ENCODE measurements at places on chromosomes 4 and X.

- no peak for DNase-seq
Observed at GRCh38 chrX:6266041-6266440, 37.4 kb upstream of the NLGN4X start.

DNA sequence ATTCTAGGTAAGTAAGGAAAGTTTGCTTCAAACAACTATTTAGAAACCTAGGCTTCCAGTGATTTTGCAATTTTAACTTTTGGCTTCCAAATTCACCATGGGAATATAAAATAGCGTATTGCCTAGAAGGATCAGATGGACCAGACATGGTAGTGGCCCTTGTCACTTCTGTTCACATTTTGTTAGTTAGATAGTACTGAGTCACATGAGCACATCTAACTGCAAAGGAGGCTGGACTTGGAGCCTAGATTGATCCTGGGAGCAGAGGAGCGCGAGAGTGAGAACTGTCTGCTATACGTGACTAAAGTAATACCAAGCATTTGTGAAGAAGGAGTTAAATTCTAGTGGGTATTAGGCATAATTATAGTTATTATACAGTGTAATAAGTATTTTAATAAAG is 102.4 kb downstream of the ARHGAP24 start:
- no peak for DNase-seq

- DNase-seq = no peak
Observed at GRCh38 chr4:14800977-14801376, 201.3 kb upstream of the CPEB2 start.

DNA sequence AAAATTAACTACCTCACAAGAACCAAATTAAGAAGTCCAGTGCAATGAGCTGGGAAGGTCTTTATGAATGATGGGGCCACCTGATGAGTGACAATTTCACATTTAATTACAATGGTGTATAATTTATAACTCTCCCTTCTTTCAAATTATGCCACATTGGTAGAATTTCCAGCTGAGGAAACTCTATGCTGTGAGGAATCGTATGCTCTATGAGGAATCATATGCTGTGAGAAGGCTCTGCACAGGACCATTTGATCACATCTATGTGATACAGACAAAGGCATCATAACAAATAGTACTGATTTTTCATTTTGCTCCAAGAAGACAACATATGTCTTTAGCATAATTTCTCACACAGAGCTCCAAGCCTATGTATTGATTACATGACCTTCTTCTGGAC is 69.3 kb downstream of the PDHA2 start:
- DNase-seq = no peak

- DNase-seq = no peak
Observed at GRCh38 chrX:112053169-112053568, 29.4 kb downstream of the TRPC5 start.

DNA sequence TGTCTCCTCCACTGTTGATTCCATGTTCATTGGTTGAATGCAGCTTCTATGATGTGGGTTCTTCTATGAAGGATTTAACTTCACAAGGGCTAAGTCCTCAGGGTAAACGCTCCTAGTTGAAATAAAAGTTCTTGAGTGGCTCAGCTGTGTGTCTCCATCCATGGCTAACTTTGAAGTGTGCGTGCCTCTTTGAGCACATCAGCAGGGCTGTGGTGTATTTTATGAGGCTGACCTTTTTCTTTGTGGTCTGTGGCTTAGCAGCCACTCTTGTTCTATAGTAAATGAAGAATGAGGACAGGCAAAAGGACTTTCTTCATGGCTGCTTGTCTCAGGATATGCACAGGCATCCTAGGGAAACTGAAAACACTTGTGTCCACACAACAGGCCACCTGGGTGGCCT is 88.5 kb downstream of the KIT start:
- no peak for DNase-seq

- DNase-seq = no peak
Observed at GRCh38 chr4:4368809-4369580, 17.9 kb upstream of the NSG1 start.

DNA sequence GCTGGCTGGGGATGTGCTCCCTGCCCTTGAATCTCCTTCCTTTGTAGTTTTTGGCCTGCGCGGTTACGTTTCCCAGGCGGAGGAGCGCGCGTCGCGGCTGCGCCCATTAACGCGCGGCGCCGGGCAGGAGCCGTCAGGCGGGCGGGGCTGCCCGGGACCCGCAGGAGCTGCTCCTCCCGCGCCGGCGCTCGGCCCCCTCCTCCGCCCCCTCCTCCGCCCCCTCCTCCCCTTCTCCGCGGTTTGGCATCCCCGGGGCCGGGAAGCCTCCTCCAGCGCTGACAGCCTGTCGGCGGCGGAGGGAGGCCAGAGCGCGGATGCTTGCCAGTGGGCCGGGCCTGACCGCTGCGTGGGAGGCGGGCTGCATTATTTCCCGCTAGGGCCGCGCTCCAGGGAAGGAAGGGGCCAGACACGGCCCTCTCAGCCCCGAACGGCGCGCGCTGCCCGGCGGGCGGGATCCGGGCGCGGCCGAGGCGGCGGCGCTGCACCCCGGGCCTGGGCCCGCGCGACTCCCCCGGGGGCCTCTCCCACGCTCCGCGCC is at the start of gene DCLK2:
DCLK2 (plus strand) TSS at position 405 of the 538 bp plus-strand sequence. CDS start 583 bp downstream, outside the sequence.
- DNase-seq = no peak

DNA sequence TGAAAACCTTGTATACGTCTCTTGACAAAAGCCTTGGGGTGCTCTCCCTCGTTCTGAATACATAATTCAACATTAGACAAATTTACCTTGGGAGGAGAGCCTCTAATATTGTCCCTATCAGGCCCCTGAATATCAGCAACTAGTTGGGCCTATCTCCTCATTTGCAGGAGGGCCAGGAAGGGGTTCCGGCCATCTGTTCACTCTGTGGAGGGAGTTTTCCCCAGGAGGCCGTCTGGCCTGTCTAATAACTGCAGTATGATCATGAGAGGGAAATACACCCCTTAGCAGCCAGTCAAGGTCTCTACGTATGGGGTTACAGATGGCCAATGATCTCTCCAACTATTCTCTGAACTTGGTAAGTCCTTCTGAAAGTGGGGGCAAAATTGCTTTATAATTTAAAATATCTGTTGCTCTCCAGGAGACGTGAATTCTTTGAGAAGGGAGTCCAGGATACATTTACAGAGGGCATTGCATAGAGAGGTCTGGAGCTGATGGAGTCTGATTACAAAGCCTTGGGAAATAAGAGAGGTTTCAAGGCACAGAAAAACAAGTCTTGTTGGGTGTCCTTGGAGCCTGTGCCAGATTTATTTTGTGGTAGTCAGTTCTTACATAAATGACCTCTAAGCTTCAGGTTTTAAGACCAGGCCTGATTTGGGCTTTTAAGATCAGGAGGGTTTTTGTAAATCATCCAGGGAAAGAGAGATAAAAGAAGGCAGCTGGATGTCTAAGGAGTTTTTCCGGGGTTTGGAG is 48.2 kb upstream of the UXT start:
- no peak for DNase-seq

- DNase-seq = no peak
Observed at GRCh38 chr4:52657618-52658501, 1.2 kb downstream of the USP46 start.

- DNase-seq = no peak
Observed at GRCh38 chrX:87045352-87045751, 472.2 kb upstream of the KLHL4 start.

DNA sequence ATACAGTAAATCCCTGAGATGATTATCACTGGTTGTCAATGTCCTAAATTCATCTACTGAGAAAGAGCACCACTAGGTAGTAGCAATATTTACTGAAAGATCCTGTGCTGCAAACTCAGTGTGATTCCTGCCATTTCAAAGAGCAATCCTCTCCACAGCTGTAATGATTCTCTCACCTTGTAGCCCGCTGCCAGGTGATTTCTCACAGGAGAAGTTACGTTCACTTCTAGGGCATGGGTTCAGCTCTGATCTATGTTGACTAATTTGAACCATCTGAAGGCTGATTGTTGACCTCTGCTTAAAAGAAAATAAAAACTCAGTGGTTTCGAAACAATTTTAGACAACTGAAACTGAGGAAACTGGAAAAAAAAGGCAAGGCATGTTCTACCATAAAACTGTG is 197.0 kb downstream of the FAT4 start:
- DNase-seq = no peak

DNA sequence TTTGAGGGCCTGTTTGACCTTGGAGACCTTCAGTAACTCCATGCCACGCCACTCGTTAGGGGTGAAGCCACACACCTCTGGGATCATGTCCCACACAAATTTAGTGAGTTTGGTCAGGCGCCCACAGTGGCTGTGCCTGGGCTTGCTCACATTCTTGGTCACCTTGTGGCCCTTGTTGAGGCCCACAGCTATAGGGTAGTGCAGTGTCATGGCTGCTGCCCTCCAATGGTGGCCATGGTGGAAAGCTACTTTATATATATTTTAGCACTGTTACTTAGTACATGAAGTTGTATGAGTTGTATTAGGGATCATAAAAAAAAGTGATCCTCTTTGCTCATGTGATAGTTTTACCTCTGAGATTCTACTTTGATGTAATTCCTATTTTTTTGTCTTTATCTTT is 985 bp upstream of the CXCL11 start:
- no peak for DNase-seq

DNA sequence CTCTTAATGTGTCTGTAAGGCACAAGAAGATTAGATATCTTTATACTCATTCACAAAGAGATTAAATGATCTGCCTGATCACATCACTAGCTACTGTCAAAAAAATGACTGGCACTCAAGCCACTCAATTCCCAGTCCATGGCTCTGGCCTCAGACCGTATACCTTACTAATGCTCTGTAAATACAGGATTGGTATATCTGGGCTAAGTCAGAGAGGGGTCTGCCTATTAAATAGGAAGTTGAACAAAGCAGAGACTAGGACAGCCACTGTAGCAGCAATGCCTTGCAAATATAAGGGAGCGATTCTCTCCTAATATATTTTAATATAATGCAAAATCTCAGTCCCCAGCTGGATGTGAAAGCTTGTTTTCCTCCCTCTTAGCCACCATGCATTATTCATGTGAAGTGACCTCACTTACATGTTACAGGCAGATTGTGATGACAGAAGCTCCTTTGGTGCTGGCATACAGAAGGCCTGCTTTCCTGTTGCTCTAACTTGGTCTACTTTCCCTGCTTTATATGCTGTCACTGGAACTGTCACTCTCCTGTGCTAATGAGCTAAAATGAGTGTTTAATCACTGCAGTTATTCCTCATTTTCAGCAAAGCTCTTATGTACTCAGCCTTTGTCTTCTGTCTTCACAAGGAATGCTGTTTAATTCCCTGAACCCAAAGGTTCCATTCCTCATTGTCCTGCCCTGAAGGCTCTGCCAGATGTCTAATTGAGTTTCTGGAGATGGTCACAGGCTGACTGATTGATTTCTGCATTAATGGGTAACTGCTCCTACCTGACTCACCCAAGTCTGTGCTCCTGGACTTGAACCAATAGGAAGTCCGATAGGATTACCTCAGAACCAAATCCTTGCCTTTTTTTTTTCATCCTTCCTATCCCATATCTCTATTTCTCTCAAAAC is 578.2 kb downstream of the KLHL13 start:
- no peak for DNase-seq

- no peak for DNase-seq
Observed at GRCh38 chrX:48476919-48477318, 920 bp downstream of the FTSJ1 start.

GRCh38 chr4:34094114-34094513 is 2150.2 kb downstream of the ARAP2 start:
- no peak for DNase-seq

DNA sequence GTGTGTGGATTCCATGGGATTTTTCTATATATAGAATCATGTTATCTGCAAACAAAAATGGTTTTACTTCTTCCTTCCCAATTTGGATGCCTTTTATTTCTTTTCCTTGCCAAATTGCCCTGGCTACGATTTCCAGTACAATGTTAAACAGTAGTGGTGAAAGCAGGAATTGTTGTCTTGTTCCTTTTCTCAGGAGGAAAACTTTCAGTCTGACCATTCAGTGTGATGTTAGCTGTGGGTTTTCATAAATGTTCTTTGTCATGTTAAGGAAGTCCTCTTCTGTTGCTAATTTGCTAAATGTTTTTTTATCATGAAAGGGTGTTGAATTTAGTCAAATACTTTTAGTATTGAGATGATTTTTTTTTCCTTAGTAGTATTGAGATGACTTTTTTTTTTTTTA is 10.9 kb downstream of the SAP30 start:
- no peak for DNase-seq

DNA sequence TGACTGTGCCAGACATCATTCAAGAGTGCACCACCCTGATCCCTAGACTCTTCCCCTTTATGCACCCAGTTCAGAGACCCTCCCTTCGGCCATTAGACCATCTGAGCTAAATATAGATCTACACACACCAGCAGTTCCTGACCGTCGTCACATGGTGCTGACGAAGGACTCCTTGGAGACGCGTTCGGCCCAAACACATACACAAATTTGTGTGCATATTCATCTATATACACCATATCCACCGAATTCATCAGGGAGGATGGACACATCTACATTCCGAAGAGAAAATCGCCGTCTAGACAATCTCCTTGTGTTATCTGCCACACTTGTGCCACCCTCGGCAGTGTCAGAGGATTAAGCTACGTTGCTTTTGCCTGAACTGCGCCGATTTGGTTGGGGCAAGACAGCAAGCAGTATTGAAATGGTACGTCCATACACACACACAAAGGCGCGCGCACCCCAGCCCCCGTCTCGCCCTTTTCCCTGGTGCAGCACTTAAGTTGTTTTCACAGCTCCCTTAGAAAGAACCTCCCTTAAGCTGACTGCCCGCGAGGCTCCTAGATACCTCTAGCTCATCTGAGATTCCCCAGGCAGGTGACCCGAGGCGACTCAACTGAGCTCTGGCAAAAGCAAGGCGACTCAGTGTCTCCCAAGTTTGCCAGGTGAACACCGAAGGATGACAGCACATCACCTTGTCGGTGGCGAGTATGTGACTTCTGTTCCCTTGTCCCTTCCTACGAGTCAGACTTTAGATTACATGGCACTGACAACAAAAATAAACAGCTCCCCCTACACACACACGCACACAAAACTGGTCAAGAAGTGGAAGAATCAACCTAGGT is 1.0 kb downstream of the RASGEF1B start:
- no peak for DNase-seq

GRCh38 chrX:69070949-69071650 is 94.2 kb downstream of the PJA1 start:
- no peak for DNase-seq

DNA sequence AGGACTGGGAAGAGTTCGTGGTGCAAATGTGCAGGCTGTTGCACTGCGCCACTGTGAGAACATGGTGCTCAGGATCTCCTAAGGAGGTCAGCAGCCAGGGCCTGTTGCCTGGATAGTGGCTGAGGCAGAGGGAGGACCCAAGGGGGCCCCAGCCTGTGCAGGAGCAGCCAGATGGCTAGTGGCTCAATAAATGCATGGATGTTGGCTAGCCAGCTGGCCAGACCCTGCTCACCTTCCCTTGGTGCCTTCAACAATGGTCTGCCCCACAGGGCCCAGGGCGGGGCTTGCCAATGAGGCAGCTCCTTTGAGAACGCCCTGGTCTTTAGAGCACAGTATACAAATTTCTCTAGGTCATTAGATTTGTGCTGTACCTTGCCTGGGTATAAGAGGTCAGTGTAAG is 67.4 kb downstream of the TNIP2 start:
- no peak for DNase-seq

- no peak for DNase-seq
Observed at GRCh38 chr4:165450871-165451270, 72.1 kb downstream of the CPE start.
